Activated CD8-positive, alpha-beta memory T cell treated with anti-CD3 and anti-CD28 coated beads, Interleukin-2, amount 10 ng/mL, durations not matched to agents 7 days and 5 days (primary cell): ENCODE measurements at places on chromosomes 1 and 21. TPM values are rescaled to one million over a fixed set of nuclear protein-coding genes. Genes with fewer than 3 reads are reported as not detected.

Gene RHOU
- total RNA-seq: 4.5 TPM

DNA sequence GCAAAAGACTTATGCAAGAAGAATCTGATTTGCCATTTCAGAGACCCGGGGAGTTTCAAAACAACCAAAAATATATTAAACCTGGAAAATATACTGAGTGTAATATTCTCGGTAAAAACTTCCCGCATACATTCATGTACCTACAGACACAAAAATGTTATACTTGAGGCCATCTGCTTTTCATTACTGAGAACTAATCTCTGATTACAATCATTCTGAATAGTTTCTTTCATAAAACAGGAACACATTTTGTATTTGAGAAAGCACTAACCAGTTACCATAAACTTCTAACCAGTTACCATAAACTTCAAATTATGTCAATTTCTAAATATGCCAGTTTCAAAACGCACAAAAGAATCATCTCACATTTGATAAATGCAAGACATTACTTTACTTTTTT is 7.8 kb downstream of the ZNHIT6 start:
- DNase-seq: no peak

GRCh38 chr1:39901464-39901713 is 328 bp downstream of the MYCL start:
- DNase-seq: no peak

Gene CHAF1B
- total RNA-seq: 28.9 TPM

DNA sequence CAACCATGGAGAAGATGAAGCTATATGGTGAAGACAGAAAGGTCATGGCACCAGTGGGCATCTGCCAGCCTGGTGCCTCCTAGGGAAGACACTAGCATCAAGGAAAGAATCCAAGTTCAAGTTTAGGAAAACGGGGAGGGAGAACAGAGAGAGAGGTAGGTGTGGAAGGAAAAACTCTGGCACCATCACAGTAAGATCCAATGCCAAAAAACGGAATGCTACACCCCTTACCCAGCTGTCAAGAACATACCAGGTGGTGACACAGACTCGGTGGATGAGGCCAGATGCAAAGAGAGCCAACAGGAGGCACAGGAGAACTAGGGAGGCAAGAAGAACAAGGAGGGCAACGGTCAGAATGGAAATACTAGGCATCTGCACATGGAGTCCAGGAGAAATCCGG is 3.6 kb downstream of the KRTCAP2 start:
- DNase-seq: peak; percentile 18

Gene TRIM63
- total RNA-seq: not detected

Gene SPRR2B
- total RNA-seq: not detected

Gene C1orf74
- 2.8 TPM for total RNA-seq

Gene SH2D2A
- 205 TPM for total RNA-seq

Gene UBL4B
- not detected for total RNA-seq

DNA sequence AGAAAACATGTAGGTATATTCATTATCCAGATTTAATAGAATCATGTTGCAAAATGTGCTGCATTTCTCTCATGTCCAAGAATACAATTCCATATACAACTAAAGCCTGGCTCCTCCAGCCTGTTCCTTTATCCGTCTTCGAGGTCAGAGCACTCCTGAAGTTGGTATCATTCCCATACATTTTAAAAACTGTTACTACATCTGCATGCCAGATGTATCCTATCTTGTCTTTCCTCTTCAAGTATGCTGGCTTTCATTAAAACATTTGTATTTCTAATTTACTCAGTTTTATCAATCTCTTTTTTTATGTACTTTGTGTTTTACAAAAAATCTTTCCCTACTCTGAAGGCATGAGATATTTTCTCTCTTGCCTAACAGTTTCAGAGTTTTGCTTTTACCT is 536.6 kb upstream of the USP24 start:
- DNase-seq: no peak

DNA sequence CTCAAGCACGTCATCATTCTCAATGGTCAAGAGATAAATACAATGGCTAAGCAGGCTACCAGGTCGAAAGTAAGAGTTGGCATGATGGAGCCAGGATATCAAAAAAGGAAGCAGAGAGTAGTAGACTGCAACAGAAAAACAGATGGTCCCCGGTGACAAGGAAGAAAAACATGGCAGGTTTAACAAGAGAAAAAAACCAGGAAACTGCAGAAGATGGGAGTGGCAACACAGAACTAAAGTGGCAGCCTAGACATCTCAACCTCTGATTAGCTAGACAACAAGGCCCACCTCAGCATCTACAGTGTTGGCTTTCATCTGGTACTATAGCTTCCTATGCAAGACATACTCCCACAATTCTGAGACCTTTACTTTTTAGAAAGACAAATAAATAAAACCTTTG is 3.1 kb downstream of the UBR4 start:
- DNase-seq: no peak

DNA sequence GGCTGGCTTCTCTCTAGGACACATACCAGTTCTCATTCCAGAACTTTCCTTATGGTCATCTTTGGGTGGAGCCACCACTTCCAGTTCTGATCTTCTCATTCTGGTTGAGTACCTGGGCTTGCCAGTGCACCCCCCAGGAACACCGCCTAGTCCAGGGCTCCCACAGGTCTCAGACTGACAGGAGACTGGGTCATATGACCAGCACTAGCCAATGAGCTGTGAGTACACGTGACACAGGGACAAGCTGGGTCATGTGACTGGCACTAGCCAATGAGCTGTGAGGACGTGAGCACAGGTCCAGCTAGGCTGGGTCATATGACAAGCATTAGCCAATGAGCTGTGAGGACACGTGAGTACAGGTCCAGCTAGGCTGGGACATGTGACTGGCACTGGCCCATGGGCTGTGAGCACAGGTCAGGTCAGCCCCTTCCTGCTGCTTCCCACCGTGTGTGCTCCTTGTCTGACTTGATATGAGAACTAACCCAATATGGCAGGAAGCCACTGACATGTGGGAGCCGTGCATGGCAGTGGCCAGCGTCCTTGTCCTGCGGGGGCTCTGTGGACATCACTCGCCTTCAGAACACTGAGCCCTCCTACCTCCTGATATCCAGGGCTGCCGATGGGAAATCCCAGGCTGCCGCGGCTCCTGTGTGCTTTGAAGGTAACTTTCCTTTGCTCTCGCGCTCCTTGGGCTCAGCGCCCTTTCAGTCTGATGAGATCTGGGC is 22.7 kb downstream of the KRTAP10-1 start:
- DNase-seq: no peak

GRCh38 chr1:10594595-10595223 is 120.0 kb downstream of the PEX14 start:
- DNase-seq: no peak

- no peak for DNase-seq
Observed at GRCh38 chr1:118291661-118292060, 106.6 kb upstream of the SPAG17 start.

- no peak for DNase-seq
Observed at GRCh38 chr1:31666263-31666963, 21.7 kb upstream of the PEF1 start.

GRCh38 chr1:67194209-67194863 is 28.1 kb downstream of the IL23R start:
- no peak for DNase-seq

GRCh38 chr1:55334160-55334559 is 119.0 kb upstream of the USP24 start:
- DNase-seq: no peak

DNA sequence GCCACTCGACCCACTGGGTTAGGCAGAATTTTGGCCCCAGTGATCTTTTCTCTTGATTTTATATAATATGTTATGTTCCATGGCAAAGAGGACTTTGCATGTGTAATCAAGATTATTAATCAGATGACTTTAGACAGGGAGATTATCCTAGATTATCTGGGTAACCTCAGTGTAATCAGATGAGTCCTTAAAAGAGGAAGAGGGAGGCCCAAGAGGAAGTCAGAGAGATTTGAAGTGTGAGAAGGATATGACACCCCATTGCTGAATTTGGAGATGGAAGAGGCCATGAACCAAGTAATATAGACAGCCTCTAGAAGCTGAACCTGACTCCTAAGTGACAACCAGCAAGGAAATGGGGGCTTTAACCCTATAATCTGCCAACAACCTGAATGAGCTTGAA is 117.1 kb upstream of the CSF3R start:
- DNase-seq: no peak

- peak; percentile 15 for DNase-seq
Observed at GRCh38 chr1:47587891-47588582, 150.2 kb downstream of the FOXD2 start.

DNA sequence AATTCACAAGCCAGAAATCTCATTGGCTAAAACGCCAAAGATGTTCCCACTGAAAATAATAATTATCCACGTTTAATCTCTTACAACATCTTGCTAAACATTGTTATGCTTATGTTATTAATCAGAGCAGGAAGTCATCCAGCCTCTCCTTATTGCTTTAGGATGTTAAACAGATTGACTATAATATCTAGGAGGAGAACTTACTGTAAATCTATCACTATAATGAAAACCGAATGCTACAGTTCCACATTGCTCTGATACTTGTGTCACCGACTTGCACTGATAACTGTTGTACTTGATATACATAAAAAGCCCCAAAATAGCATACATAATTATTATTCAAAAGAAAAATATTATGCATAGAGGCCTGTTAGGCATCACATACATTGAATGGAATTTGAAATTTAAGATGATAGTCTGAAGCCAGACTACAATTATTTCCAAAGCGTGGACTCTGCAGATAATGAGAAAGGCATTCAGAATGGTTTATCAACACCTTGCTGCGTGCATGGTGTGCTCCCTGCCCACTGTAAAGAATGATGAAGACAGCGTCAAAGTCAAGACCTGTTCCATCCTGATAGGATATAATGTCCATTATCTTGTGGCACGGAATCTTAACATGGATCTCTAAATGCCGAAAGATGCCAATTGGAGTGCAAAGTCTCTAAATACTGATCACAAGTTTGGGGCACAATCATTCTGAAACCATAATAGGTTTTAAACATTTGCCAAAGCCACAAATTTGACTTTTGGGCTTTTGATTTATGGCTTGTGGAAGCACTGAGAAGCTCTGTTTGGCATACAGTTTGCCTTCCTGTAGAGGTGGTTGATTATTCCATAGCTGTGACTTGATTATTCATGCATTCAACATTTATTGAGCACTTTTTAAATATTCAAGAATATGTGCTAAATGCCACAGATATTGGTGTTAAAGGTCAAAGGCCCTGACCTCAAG is 71.3 kb downstream of the CRB1 start:
- no peak for DNase-seq

GRCh38 chr1:66374561-66375111 is 159.3 kb upstream of the SGIP1 start:
- peak; percentile 55 for DNase-seq

Gene KRTAP19-1
- total RNA-seq: not detected

GRCh38 chr1:183778045-183778444 is 26.9 kb upstream of the RGL1 start:
- no peak for DNase-seq

DNA sequence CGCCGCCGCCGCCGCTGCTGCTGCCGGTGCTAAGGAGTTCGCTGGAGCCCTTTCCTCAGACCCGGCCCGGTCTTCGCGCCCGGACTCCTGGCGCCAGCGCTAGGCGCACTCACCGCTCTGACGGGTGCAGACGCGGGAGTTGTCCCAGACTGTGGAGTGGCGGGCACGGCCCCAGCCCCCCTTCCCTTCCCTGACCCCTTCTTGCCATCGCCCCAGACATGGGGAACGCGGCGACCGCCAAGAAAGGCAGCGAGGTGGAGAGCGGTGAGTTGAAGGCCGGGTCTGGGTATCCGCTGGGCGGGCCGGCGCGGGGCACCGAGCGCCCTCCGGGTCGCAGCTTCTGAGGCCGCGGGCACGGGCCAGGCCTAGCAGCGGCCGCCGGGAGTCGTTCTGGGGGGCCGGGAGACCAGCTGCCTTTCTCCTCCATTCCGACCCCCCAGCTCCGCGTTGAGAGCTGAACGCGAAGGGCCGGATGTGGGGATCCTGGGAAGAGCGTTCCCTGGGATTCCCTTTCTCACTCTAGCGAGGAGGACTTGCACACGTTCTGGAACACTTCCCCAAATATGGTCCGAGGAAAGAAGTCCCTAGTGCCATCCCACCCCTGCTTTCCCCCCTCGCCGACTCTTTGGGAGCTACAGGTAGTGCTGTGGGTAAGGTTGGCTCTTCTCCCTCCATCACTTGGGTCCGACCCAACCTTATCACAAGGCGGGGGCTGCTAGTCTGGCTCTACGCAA is 65.8 kb upstream of the PRKACB start:
- peak; percentile 42 for DNase-seq

- peak; percentile 71 for DNase-seq
Observed at GRCh38 chr1:12618965-12619791, 1.2 kb upstream of the DHRS3 start.

DNA sequence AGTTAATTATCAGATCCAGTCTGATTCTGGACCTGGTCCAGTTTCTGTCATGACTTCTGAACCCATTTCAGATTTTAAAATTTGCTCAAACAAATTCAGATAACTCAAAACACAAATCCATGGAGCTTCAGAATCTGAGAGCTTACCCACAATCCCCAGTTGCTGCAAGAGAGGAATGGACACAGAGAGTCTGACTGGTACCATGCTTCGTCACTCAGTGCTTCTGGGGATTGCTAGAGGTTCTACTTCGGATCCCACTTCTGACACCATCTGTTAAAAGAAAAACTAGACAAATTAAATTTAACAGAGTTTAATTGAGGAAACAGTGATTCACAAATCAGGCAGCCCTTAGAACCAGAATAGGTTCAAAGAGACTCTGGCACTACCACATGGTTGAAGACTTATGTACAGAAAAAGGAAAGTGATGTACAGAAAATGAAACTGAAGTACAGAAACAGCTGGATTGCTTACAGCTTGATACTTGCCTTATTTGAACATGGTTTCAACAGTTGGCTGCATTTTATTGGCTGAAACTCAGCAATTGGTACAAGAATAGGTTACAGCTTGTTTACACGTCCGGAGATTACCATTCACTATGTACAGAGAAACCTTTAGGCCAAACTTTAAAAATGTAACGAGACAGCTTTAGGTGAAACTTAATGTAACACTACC is 60.7 kb upstream of the TEKT2 start:
- DNase-seq: peak; percentile 45

GRCh38 chr21:39385299-39386145 is 36.6 kb upstream of the HMGN1 start:
- DNase-seq: peak; percentile 82

Gene RAB7B
- not detected for total RNA-seq

Gene SLC30A10
- total RNA-seq: not detected

- DNase-seq: no peak
Observed at GRCh38 chr1:178294654-178295053, 200.8 kb downstream of the RASAL2 start.

Gene TBX19
- total RNA-seq: 3.6 TPM

GRCh38 chr1:28091043-28091781 is 2.8 kb upstream of the EYA3 start:
- peak; percentile 88 for DNase-seq

Gene ALG14
- 2.8 TPM for total RNA-seq

DNA sequence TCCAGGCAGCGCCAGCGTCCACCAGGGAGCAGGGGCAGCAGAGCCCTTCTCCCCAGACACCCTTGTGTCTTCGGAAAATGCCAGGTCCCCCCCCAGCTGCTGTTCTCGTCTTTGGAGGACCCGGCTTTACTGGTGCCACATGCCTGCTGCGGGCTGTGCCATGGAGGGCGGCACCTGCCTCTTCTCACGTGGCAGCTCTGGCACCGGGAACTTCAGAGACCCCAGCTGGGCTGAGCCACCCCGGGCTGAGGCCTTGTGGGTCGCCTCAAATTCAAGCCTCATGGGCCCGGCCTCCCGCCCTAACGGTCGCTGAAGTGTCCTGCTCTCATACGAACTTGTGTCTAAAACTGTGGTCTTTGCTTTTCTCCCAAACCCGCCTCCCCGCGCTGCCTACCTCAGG is 27.0 kb upstream of the C1orf159 start:
- DNase-seq: no peak

GRCh38 chr21:43027846-43028731 is 47.5 kb downstream of the CBS start:
- DNase-seq: no peak

GRCh38 chr1:67619080-67619479 is 65.9 kb upstream of the GADD45A start:
- no peak for DNase-seq

Gene RGS1
- 27.1 TPM for total RNA-seq
